ENCODE measurements at places on chromosomes 5 and 9.

DNA sequence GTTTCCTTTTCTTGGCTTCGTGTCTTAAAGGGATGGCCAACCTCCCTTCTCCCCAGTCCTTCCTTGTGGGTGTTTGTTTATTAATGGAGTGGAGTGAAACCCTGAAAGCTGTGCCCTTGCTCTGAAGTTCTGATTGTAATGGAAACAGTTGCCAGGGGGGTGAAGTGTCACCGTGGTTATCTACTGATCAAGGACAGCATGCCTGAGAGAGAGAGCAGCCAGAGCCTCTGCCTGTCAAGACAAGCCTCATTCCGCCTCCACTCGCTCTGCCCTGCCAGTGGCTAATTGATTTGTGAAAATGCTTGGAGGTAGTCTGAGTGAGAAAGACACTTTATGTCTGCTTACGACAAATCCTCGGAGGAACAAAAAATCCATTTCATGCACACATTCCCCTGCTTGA lies 143.7 kb upstream of the SLC30A5 start:
- no peak for DNase-seq

DNA sequence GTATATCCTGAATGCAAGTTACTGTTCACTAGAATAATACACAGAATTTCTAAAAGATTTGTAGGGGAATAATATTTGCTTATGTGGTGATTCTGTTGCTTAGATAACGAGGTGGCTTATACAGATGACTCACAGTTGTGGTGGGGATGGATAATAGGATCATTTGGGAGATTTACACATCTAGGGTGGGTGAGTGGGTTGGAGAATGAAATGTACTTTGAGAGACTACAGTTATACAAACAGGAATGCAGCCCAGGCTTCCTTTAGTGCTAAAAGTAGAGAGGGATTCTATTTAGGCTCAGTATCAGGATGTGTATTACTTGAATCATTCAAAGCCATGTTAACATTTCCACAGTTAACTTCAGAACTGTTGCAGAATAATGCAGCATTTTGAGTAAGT lies 1.8 kb downstream of the CTXN3 start:
- peak; percentile 67 for DNase-seq

DNA sequence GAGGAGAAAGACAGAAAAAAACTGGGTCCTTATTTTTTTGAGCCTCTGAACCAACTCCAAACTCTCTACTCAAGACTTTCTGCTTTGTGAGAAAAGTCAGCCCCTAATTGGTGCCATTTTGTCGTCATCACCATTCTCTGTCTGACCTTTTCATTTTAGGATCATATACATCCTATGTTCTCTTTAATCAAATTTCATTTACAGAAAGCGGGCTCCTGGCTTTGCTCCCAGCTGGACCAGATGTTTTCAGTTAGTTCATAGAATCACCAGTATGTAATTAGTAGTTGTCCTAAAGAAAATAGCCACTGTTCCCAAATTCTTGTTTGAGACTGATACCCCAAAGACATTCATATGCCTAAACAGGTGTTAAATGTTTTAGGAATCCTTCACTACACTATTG lies 28.6 kb upstream of the SLCO4C1 start:
- DNase-seq: peak; percentile 2

- DNase-seq: no peak
Measured at GRCh38 chr9:135244271-135245221, 157.1 kb downstream of the OLFM1 start.

GRCh38 chr9:86741311-86742208 lies 205.7 kb downstream of the GAS1 start:
- peak; percentile 82 for DNase-seq

GRCh38 chr5:10648806-10649665 lies 85.2 kb downstream of the ANKRD33B start:
- no peak for DNase-seq

GRCh38 chr5:115374057-115374775 lies 77.8 kb upstream of the CCDC112 start:
- DNase-seq: no peak

DNA sequence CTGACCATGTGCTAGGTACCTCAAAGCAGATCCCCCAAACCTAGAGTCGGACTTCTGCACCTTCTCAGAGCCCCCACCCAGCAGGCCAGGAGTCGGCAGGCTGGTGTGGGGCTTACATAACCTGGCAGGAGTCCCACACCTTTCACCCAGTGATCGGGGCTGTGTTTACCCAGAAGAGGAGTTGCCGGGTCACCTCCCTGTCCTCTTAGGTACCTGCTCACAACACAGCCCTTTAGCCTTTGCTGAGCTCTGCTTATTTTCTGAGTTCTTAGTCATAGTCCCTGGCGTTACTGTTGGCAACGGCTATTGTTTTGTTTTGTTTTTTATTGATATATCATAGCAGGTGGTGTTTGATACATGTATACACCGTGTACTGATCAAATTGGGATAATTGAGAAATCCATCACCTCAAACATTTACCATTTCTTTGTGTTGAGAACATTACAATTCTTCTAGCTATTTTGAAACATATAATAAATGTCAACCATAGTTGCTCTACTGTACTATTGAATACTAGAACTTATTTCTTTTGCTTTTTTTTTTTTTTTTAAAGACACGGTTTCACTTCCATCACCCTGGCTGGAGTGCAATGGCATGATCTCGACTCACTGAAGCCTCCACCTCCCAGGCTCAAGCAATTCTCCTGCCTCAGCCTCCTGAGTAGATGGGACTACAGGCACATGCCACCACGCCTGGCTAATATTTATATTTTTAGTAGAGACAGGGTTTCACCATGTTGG lies 10.4 kb upstream of the EEIG1 start:
- no peak for DNase-seq

- no peak for DNase-seq
Measured at GRCh38 chr5:133390416-133391353, 221.7 kb downstream of the FSTL4 start.

DNA sequence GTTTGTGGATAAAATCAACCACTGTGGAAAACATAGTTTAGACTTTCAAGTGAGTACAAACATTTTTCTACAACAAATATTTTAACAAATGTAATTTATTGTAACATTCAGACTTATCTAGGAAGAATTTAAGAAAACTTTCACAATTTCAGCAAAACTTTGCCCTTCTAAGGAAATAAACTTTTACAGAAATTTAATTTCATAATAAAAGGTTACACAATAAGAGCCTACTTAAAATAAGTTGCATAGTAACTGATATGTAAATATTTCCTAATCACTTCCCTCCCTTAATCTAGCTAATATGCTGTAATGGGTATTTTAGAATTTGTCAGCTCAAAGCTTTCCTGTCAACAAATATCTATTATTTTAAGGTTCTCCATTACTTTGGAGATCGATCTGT lies 1899.9 kb downstream of the MAT2B start:
- DNase-seq: no peak

GRCh38 chr5:141778683-141779082 lies 96.7 kb upstream of the ARAP3 start:
- peak; percentile 16 for DNase-seq

DNA sequence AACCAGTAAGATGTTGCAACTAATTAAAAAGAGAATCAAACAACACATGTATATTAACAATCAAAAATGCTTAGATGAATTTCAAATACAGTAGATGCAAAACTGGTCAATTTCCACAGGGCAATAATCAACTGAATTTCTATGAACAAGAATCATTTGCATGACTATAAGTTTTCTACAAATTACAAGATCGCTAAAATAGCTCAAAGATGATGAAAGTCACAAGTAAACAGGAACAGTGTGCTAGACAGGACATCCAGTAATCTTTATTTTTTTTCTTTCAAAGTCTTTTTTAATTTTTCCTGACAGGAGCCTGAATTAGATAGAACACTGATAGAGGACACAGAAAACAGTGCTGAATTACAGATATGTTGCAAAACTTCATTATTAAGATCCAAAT lies 608.2 kb upstream of the DAB2 start:
- no peak for DNase-seq

DNA sequence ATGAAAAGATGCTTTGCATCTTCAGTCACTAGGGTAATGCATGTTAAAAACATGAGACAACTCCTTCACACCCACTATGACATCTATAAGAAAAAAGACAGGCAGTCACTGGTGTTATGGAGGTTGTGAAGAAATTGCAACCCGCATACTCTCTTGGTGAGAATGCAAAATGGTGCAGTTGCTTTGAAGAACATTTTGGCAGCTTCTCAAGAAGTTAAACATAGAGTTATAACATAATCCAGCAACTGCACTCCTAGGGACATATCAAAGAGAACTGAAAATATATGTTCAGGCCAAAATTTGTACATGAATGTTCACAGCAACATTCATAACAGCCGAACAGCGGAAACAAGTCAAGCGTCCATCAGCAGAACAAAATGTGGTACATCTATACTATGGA lies 46.3 kb upstream of the TBC1D9B start:
- no peak for DNase-seq

DNA sequence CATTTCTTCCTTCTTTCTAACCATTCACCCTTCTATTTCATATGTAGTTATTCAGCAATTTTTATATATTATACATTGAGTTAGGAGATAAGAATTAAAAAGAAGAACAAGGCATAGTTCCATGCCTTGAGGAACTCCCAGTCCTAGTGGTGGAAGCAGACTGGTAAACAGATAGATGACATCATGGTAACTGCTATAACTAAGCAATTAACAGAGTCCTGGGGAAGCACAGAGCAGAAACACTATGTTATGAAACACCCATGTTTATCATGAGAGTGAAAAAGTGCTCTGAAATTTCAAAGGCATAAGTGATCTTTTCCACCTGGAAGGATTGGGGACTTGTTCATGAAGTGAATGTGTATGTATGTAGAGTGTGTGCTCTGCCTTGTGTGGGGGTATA lies 14.6 kb downstream of the PAPPA start:
- DNase-seq: no peak

- peak; percentile 69 for DNase-seq
Measured at GRCh38 chr9:114108016-114108833, 9.1 kb upstream of the KIF12 start.

- DNase-seq: no peak
Measured at GRCh38 chr9:107975426-107976010, 485.9 kb upstream of the KLF4 start.

- no peak for DNase-seq
Measured at GRCh38 chr9:134647359-134648080, 5.9 kb downstream of the COL5A1 start.

GRCh38 chr5:172904643-172905345 lies 54.4 kb upstream of the RPL26L1 start:
- DNase-seq: peak; percentile 82

DNA sequence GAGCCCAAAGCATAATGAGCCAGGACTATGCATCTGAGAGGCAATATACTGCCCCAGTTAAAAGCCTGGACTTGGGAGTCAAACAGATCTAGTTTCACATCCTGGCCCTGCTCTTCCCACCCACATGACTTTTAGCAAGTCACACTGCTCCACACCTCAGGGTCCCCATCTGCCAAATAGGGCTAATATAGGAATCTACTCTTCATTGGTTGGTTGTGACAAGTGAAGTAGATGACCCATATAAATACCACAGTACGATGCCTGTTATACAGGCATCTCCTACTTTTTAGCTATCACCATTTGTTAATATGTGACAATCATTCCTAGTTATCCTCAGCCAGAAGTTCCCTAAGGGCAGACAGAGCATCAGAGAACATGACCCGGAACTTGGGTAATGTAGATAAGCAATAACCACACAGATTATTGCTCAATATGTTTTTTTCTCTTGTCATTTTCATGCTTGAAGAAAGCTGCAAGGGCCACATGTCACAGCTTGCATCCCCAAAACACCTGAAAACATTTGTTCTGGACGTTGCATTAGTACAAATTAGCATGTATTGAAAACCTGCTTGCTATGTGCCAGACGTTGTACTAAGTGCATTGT lies 20.4 kb downstream of the ADAM19 start:
- no peak for DNase-seq

GRCh38 chr5:142386137-142387023 lies 61.6 kb upstream of the SPRY4 start:
- peak; percentile 19 for DNase-seq

DNA sequence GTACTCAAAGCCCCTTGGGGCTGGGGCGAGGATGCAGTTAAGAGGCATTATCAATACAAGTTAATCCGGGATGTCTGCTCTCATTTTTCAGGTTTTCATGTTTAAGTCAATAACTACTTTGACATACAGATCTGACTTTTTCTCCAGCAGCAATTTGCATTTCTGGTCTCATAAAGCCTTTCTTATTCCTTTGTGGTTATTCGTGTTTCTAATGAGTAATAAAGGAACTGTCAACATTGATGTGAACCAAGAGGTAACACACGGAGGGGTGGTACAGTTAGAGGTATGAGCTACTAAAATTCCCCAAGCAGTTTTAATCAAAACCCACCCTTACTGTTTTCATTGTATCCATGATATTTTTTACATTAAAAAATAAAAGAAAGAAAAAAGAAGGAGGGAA lies 138.0 kb upstream of the NFIB start:
- DNase-seq: no peak

GRCh38 chr9:7287986-7288385 lies 511.6 kb downstream of the DMAC1 start:
- no peak for DNase-seq

DNA sequence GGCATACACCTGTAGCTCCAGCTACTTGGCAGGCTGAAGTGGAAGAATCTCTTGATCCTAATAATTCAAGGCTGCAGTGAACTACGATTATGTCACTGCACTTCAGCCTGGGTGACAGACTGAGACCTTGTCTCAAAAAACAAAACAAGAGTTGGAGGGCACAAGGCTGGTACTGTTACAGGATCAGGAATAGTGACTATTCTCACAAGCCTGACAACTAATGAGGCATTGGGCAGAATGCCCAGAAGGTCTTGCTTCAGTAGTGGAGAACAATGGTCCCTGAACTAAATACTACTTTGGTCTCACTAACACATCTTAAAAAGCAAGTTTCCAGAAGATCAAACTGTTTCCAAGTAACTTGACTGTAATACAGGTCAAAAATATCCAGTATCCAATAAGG lies 182.9 kb upstream of the RFX3 start:
- peak; percentile 43 for DNase-seq

DNA sequence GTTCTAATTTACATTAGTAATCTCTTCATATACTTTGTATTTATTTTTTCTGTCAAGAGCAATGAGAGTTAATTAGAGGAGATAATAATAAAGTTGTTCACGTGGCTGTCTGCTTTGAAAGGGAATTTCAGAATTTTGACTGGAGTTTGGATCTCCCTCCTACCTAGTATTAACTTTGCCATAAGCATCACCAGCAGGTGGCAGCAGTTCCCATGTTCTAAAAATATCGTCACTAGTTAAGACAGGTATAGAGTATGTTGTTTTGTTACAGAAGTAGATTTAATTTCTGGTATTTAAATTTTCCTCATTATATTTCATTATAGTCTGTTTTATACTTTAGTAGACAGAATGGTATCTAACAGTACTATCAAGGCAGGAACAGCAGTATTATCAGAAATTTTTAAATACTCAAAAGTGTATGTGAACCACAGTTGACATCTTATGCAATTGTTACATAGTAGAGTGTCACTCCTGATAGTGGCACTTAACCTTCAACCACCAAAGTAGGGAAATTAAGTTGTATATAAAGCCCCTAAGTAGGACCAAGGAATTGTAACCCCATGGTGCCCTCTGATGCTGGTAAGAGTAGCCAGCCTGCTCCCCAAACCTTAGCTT lies 20.4 kb downstream of the GNPDA1 start:
- peak; percentile 67 for DNase-seq

DNA sequence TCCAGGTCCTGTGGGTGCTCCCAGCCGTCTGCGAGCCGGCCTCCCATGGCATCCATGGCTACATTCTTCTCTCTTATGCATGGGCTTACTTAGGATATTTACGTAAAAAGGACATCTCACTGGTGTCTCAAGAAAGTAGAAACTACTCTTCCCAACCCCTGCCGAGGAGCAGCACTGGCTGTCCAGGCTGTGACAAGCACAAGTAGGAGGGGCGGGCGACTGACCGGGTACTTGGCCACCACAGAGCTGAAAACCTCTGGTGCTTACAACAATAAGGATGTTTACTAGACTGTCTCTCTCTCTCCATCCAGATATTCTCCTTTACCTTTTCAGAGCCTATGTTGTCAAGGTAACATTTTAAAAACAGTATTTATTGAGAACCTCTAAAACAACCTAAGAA lies 56.3 kb upstream of the TBC1D9B start:
- no peak for DNase-seq

Measured in fibroblast of mammary gland (primary cell).